ENCODE measurements at places on chromosomes 4 and X. TPM values are rescaled to one million over a fixed set of nuclear protein-coding genes. Genes with fewer than 3 reads are reported as not detected.

DNA sequence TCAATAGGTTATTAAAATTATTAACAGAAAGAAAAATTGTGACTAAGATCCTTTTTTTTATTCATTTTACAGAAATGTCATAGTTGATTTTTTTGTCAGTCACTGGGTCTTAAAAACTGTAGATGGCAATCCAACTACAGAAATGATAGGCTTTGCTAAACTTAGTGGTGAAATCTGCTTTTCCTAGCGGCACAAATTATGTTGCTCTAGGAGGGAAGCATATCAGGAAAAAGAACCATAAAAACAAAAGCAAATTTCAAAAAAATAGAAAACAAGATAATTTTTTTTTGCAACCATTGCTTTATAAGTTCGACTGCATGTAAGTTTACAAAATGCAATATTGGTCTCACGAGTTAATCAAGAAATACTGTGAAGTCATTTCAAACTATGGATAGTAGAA, 443.5 kb upstream of the IGFBP7 start:
- H3K4me3 ChIP-seq = no peak overlapping the region
- no peak for DNase-seq
- H3K27ac ChIP-seq = no peak overlapping the region
- H3K27me3 ChIP-seq = no peaks in the 10 kb centered on the region

DNA sequence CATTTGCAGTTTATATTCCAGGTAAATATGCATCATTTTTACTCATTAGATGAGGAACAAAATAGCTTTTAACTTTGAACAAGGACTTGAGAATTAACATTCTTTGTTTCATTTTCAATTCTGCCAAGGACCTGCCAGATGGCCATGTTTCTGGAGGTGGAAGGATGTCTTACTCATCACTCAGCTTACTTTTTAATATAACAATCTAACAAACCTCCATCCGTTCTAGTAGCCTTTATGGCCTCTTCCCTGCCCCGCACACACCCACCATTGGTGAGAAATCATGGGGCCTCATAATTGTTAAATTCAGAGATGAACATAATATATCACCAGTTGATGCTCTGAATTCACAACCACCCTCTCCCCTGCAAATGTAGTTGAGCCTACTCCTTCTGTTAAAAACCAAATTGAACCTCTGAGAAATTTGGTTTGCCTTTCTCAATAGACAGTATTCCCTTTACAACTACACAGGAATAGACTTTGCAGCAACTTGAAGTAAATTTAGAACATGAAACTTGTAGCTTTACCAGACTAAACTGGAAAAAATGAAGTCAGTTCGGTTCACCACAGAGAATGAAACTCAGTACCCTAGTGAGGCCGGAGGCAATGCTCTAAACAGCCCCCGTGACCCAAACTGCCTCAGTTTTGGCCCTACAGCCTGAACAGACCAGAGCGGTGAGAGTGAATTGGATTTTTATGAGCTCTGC, 50.1 kb upstream of the ACSL4 start:
- no peaks in the 10 kb centered on the region for H3K4me1 ChIP-seq
- no peak overlapping the region for H3K4me3 ChIP-seq
- no peaks in the 10 kb centered on the region for H3K36me3 ChIP-seq
- DNase-seq = no peak
- H3K27me3 ChIP-seq = peaks cover 9% of the 10 kb centered on the region

DNA sequence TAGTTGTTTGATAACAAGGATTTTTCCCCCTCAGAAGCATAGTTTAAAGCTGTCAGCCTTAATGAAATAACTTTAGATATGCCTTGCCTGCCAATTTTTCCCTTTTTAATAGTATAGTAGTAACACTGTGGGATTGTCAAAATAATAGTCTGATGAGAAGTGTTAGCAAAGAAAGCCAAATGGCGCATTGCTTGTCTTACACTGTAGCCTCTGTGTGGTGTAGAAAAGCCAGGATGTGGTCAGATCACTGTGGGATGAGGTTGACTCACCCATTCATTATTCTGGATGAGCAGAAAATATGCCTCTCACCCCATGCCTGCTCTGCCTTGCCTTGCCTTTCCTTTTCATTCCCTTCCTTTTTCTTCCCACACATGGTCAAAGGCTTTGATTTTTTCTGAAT, 257.8 kb upstream of the NRK start:
- H3K4me3 ChIP-seq = no peak overlapping the region
- H3K27me3 ChIP-seq = peaks cover 17% of the 10 kb centered on the region
- no peak overlapping the region for H3K27ac ChIP-seq
- no peaks in the 10 kb centered on the region for H3K36me3 ChIP-seq

DNA sequence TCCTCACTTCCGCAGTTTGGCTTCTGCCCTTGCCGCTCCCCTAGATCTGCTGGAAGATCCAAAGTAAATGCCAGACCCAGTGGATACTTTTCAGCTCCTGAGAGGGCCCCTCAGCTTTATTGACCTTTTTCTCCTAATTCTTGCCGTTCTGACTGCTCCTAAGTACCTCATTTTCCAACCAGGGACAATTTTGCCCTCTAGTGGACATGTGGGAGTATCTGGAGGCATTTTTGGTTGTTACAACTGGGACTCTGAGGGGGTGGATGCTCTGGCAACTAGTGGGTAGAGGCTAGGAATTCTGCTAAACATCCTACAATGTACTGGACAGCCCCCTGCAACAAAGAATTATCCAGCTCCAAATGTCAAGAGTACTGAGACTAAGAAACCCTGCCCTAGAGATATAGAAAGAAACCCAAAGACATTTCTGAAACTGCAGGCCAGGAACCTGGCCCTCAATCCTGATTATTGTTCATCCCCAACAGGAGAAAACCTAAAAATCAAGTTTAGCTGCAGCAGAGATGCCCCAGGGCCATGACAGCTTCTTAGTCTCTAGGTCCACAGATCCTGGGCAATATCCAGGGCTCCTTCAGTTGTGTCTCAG, 3.4 kb downstream of the TEX13B start:
- no peak overlapping the region for H3K27ac ChIP-seq
- DNase-seq = no peak
- no peaks in the 10 kb centered on the region for H3K36me3 ChIP-seq

DNA sequence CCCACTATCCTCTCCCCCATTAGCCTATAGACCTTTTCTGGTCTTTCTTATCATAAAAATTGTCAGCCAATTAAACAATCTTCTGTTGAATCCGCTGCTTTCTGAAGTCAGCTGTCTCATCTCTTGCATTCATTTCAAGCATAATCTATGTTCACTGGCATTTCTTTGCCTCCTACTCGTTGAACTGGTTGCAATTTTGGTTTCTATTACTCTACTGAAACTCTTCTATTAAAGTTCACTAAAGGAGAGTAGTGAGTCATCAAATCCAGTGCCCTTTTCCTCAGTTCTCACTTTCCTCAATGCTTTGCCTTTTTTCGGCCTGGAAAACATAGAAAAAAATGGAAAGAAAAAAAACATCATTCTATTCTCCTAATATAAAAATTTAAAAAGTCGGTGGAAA, 23.9 kb upstream of the CXCL13 start:
- no peaks in the 10 kb centered on the region for H3K36me3 ChIP-seq
- H3K4me1 ChIP-seq = no peaks in the 10 kb centered on the region

Gene PDE6B
- 0.32 TPM for total RNA-seq

GRCh38 chrX:10555846-10556245, 64.5 kb downstream of the MID1 start:
- no peaks in the 10 kb centered on the region for H3K36me3 ChIP-seq
- H3K27ac ChIP-seq = no peak overlapping the region
- no peaks in the 10 kb centered on the region for H3K4me1 ChIP-seq
- H3K27me3 ChIP-seq = no peaks in the 10 kb centered on the region
- H3K4me3 ChIP-seq = no peak overlapping the region

Gene MAGEA9
- not detected for total RNA-seq

Gene NPY1R
- total RNA-seq = 0.55 TPM

Gene TMEM156
- total RNA-seq = not detected

Gene ASB9
- total RNA-seq = not detected

GRCh38 chrX:112380541-112381278, 298.1 kb upstream of the TRPC5 start:
- H3K36me3 ChIP-seq = no peaks in the 10 kb centered on the region
- no peak overlapping the region for H3K4me3 ChIP-seq
- H3K27ac ChIP-seq = no peak overlapping the region
- H3K27me3 ChIP-seq = no peaks in the 10 kb centered on the region
- no peak for DNase-seq
- H3K4me1 ChIP-seq = no peaks in the 10 kb centered on the region
